Kidney (tissue), 22 donors: ENCODE measurements at places on chromosomes 6 and 20.

DNA sequence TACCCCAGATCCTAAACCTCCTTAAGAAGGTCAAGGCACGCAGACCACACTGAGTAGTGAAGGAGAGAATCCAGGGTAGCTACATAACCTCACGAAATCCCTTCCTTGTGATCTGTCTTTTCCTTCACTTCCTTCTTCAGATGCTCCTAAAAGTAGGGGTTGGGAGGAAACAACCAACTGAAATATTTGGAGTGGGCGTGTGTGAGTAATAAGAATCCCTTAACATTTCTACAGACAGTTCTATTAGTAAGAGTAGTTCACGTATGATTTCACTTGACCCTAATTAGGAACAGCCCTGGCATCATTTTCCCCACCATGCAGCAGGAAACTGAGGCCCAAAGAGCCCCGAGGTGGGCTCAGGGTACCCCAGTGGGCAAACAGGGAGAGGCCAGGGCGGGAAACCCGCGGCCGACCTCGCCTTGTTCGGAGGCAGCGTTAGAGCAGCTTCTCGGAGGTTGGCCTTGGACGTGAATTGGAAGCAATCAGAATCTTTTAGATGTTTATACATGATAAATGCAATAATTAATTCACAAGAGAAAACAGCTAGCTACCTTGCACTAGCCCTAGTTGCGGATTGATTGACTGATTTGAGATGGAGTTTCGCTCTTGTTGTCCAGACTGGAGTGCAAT, 859 bp upstream of the RAE1 start:
- peak; percentile 70 for DNase-seq

DNA sequence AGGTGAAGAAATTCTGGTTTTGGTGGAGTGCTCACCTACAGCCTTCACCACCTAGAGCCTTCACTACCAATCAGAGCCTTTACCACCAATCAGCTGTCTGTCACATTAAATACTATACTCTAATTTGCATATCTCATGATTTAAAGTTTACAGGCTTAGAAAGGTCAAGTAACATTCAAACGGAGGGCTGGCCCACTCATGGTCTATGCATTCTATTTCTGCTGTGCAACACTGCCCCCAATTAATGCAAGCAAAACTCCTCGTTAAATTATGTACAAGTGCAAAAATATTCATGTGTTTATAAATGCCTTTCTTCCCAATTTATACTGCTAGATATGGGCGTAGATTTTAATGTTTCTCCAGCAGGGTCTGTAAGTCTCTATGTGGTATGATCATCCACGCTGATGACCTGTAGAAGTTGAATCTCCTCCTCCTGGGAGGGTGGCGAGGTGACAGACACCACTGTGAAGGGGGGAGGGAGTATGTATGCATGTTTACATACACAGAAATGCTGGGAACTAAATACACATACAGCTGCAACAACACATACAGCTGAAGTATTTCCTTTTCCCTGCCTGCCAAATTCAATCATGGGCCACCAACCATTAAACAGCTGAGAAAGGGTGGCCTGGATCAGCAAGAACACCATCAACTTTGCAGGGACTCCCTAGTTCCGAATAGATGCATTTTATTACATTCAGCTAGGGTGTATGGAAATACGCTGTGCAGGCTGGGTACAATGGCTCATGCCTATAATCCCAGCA, 13.1 kb downstream of the RRAGD start:
- peak; percentile 36 for DNase-seq

GRCh38 chr6:89209457-89209856, 7.7 kb downstream of the GABRR1 start:
- DNase-seq, result no peak

DNA sequence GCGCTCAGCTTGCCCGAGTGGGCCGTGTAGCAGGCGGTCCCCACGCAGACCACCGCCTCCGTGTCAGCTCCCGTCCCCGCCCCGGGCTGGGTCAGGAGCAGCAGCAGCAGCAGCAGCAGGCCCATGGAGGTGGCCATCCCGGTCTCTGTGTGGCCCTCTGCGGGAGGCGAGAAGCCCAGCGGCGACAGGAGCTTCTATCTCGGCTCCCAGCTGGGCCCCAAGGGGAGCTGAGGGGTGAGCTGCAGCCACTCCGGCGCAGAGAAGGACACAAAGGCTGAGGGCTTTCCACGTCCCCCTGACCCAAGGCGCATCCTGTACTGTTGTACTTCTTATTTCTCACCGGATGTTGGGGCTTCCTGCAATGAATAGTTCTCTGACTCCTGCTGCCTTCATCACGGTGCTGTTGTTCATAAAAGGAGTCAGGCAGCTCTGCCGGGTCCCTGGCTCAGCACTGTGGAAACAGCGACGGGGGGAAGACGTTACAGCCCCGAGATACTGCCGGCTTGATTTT, at the start of gene CD93:
CD93 (minus strand) TSS at position 269 of the 511 bp plus-strand sequence; CDS start at position 137, 132 bp downstream.
- no peak for DNase-seq

DNA sequence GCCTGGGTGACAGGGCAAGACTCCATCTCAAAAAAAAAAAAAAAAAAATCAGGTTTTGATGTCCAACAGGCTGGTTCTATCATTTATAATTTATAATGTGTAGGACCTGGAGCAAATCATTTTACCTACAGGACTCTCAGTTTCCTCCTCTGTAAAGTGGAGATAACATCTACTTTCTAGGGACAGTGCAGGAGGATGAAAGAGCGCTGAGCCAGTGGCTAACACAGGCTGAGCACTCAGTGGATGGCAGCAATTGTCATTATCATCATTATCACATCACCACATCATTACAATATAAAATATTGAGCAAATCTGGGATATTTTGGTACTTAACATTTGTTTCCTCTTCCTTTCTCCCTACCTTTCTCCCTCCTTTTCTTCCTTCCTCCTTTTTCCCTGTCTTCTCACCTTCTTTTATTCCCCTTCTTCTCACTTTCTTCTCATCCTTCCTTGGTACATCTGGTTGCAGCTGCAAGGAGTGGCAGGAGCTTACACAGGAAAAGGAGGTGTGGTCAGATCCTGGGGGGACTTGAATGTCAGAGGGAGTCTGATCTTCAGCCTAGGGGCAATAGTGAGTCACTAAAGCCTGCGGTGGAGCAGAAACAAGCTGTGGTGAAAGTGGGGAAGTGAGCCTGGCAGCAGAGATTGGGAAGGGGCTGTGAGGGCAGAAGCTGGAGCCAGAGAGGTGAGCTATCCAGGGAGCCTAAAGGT, 24.6 kb upstream of the CTNNBL1 start:
- DNase-seq, result no peak

- DNase-seq, result peak; percentile 19
These were observed 191.3 kb upstream of the ARG1 start for GRCh38 chr6:131381709-131382093.

DNA sequence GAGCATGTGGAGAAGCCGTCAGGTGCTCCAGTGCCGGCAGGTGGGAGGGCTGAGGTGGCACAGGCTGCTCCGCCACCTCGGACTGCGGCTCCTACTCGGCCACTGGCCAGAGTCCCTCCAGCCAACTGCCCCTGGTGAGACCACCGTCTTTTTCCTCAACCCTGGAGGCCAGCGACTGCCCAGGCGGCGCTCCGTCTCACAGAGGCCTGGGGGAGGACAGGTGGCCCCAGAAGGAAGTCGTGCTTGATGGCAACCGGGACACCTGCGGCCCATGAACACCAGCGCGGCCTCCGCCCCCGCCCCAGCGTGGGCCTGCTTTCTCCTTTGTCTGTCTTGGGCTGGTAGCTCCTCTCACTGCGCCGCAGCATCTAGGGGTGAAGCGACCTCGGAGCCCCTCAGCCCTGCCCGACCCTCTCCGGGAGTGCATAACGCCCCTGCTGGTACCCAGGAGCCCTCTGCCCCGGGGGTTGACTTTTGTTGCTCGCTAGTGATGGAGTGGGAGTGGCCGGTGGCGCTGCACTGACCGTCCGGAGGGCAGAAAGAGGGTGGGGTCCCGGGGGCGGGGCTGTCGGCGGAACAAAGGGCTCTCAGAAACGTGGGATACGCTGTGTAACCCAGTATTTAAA, 706 bp upstream of the TUBB2B start:
- DNase-seq, result peak; percentile 94

- DNase-seq, result no peak
These were observed 815 bp downstream of the SPATA2 start for GRCh38 chr20:49914310-49915117.

GRCh38 chr6:166499350-166500163, 86.9 kb downstream of the RAMACL start:
- no peak for DNase-seq

DNA sequence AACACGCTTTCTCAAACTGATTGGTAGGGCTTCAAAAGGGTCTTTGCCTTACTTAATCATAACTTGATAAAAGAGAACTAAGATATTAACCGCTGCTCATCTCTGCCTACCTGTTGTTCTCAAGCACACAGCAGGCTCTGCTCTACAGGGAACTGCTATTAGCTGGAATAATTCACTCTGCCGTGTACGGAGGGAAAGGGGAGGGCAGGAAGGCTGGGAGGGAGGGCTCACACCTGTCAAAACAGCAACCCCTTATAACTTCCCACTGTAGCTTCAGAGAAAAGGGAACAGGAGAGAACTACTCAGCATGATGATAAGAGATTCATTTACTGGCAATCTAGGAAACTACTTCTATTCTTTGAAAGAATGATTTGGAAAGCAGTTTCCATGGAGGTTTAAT, 75.1 kb downstream of the ZMYND8 start:
- no peak for DNase-seq

DNA sequence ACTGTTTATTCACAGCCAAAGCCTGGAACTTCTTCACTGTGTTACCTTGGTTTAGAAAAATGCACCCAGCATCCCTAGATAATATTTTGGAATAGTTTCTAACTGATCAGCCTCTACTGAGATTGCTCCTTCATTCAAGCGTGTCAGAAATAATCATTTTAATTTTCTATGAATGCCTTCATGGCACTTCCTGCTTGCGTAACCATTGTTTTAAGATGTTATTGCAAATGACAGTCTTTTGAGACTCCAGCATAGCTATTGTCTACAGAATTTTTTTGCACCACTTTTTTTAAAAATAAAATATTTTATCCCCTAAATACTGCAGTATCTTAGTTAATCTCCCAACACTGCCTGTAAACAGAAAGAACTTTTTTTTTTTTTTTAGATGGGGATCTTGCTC, 213.1 kb downstream of the PHACTR1 start:
- no peak for DNase-seq

DNA sequence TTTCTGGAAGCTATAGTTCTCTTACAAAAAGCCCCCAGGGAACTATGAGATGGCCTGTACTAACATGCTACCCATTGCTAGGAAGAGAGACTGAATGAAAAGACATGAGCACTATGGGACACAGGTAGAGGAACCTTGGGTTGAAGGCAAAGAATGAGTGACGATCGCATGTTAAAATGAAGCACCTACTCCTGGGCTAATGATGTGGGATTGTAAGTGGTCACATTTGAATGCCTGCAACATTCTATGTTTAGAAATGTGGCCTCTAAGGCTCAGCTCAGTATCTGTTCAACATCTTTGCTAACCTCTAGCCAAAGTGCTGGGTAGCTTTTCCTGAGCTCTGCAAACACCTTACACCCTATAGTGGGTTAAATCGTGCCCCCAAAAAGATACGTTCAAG, 5.2 kb upstream of the ZC3H12D start:
- DNase-seq, result no peak

GRCh38 chr20:1122388-1123315, 4.2 kb downstream of the PSMF1 start:
- DNase-seq, result peak; percentile 22

DNA sequence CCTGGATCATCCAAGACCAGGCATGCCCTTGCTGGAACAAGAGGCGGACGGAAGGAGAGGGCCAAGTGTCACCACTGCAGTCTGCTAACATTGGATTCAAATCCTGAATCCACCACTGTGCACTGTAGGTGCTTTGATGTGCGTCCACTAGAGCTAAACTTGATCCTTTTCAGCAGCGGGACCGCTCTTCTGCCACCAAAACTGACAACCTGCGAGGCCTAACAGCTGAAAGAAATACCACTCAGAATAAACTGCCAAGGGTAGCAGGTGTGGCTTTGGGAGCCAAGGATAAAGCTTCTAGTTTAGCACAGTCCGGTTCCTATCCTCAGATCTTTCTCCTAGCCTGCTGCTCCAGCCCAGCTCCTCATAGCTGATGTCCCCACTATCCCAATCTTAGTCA, 108.0 kb downstream of the ATXN1 start:
- DNase-seq, result no peak

GRCh38 chr6:31949926-31950548, 4.1 kb downstream of the CFB start:
- DNase-seq, result no peak

GRCh38 chr20:5349448-5349847, 32.7 kb upstream of the PROKR2 start:
- no peak for DNase-seq
